ENCODE measurements at places on chromosomes 11 and 22.

DNA sequence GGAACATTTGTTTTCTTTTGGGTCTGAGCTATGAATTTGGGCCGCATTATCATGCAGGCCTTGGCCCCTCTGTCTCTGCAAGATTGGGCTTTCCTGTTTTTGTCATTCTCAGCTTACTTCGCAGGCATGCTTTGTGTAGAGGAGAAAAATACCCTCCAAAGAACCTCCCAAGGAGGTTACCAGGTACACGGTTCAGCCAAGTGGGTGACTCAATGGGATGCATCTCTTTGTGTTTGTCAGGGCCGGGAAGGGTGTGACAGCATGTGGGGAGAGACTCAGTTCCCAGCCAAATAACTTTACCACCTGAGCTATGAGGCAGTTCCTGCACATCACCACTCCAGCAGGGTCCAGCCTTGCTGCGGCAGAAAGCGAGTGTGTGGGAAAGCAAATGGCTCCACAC lies 47.8 kb upstream of the CLDN5 start:
- no peak for DNase-seq

- DNase-seq, result no peak
Observed at GRCh38 chr11:8327761-8328192, 64.1 kb upstream of the LMO1 start.

DNA sequence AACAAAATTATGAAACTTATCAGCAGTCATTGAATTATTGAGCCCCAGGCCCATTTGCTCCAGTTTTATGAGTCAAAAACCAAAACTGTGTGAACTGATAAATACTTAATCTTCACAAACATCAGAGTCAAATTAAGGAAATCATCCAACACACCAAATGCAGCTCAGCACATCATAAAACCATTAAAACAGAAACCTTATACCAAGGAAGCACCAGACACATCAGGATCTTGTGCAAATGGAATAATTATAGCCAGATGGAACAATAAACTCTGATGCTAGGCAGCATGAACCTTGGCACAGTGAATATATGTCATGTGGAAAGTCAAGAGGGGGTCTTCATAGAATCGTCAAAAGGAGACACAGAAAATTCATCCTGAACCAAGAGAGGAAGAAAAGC lies 410.7 kb upstream of the API5 start:
- DNase-seq, result no peak

DNA sequence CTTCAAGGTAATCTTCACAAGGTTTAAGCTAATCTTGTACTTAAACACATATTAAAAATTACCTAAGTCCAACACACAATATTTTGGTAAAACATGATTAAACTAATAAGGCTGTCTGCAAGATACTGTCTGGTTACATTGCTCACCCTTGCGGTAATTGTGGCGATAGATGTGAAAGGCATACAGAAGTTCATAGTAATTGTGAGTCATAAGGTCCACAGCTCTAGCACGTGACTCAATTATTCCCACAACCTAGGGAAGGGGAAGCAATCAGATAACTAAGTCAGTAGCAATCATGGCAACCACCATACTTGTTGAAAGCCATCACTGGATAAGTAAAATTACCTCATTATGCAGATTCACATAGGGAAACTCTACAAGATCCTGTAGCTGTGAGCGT lies 30.5 kb upstream of the FNBP4 start:
- DNase-seq, result no peak

GRCh38 chr22:28034760-28035401 lies 115.8 kb upstream of the PITPNB start:
- no peak for DNase-seq

DNA sequence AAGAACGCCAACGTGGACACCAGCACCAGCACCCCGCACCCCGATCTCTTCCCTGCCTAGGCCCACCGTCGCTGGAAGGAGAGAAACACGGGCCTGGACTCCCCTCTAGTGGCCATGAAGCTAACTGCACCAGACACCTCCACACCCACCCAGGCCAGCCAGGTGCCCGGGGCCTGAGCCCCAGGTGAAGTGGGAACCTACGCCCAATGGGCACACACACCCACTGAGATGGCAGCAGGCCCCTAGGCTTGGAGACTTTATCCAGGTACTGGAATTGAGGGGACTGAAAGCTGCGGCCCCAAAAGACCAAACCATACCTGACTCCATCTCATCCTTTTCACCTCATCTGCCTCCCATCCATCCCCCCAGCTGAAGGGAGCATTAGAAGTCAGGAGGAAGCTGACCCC lies 81.0 kb downstream of the BUD13 start:
- DNase-seq, result peak; percentile 33

- DNase-seq, result no peak
Observed at GRCh38 chr11:120334332-120334731, 1.9 kb upstream of the ARHGEF12 start.

- no peak for DNase-seq
Observed at GRCh38 chr11:29023761-29024160, 915.6 kb downstream of the METTL15 start.

DNA sequence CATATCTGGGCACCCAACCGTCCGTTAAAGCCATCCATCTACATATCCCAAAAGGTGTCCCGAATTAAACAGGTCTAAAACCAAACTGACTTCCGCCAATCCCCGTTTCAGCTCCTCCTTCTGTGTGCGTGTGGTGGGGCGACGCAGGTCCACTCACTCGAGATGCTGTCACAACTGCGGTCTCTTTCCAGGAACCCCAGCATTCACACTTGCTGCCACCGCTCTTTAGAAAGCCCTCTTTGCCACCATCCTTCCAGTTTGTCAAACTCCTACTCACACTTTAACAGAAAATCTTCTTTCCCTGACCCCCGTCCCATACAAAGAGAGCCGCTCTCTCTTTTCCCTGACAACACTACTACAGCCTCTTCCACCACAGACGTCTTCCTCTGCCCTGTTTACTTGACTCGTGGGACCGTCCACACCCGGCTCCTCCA lies 467 bp downstream of the ESS2 start:
- no peak for DNase-seq

DNA sequence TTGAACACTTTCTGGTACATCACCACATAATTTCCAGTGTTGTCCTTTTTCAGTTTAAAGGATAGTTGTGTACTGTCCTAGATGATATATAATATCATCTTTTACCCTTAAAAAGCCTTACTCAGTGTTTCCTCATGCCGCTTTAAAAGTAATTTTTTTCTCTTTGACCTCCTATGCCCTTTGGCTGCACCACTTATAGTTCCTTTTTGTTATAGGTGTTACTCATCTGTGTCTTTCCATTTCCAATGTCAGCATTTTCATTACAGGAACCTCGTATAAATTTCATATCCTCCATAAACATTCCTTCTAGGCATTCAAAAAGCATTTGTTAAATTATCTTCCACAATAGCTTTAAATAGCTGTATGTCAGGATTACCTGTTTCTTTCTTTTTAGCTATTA lies 40.8 kb downstream of the USP47 start:
- no peak for DNase-seq

DNA sequence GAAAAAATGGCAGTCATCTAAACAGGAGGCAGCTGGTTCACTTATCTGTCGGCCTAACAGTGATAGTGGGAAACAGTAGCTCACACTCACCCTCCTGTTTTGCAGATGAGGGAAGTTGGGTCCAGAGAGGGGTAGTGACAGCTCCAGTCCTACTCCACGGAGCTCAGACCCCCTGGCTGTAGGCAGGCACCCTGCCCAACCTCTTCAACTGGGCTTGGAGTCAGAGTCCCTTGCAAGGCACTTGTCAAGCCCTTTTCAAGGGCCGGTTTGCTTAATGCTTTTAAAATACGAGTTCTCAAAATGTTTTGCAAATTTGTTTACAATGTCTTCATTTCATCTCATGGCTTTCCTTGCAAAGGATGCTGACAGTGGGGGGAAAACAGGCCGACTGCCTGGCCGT lies 75.1 kb downstream of the BMAL1 start:
- no peak for DNase-seq

DNA sequence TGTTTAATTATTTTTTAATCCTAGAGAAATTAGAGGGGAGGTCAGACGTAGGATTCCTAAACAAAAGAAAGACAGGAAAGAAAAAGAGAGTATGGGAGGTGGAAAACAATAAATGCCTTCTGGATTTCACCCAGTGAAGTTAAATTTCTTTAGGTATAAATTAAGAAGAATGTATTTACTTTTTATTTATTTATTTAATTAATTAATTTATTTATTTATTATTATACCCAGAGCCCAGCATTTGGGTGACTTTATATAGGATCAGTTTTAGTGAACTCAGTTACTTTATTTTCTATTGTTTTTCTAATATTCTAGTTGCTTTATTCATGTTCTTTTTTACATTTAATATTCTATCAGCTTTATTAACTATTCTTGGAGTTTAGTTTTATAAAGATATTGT lies 551.8 kb downstream of the LUZP2 start:
- DNase-seq, result no peak
